NCI-H526 (cell line): ENCODE measurements at places on chromosomes 12 and 14.

GRCh38 chr14:79134361-79134760 is 964.2 kb downstream of the NRXN3 start:
- DNase-seq, result no peak

DNA sequence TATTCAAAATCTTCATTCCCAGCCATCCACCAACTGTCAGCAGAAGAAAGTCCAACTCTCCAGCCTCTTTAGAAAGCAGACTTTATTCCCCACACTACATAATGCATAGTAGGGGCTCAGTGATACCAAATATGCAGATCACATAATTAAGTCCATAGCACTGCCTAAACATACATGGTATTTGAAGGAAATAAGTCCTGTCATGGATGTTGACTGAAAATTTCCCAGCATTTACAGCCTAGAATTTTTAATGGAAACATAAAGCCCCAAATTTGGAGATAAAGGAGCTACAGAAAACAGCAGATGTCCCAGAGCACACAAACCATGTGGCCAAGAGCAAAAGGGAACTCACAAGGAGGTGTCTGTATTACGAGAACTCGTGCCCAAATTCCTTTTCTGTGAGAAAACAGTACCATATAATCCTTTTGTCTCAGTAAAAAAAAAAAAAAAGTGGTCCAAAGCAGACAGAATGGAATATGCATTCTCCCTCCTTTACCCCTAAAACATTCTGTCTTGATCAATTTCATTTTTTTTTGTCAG is 920.5 kb downstream of the NRXN3 start:
- no peak for DNase-seq

GRCh38 chr12:58976146-58976545 is 55.8 kb upstream of the LRIG3 start:
- no peak for DNase-seq

DNA sequence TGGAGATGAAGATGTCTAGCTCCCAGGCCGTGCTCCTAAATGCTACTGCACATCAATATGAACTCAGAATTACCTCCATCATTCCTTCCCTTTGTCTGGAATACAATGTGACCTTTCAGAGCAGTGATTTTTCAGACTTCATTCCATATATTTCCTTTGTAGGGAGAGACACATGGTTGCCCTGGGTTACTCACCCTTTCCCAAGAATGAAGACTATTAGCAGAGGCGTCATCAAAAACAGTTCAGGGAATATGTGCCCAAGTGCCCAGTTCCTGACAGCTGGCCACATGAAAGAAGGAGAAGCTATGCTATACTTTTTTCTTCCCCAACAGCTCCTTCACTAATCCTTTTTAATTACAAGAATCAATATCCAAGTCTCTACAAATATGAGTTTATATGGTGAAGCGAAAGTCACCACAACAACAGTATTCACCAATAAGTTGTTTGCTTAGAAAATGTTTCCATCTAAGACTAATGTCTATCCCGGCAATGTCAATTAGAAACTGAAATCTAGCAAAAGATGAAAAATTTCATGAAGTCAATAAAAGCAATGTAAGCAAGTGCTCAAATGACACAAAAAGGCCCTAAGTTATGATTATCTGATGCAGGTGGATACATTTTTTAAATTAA is 17.8 kb downstream of the NELL2 start:
- no peak for DNase-seq

- no peak for DNase-seq
Measured at GRCh38 chr14:104249706-104250105, 111.3 kb downstream of the KIF26A start.

- DNase-seq, result no peak
Measured at GRCh38 chr12:6284273-6284672, 26.2 kb upstream of the PLEKHG6 start.

- DNase-seq, result no peak
Measured at GRCh38 chr12:75998292-75999063, 33.1 kb downstream of the PHLDA1 start.

DNA sequence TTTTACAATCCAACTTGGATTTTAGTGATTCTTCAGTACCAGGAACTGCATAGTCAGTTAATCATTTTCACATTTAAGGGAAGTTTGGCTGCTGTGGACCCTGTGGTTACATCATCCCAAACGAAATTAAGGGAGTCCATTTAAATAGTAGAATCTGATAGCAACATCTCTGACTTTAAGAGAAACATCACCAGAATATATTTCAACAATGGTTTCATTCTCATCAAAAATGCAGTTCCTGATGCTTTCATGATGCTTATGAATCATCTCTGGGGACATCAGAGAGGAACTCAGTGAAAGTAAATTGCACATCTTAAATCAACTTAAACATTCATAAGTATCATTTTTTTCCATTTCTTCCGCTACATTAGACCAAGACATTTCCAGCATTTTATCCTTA is 1170.7 kb downstream of the FSCB start:
- no peak for DNase-seq

GRCh38 chr14:71465316-71465715 is 466.9 kb upstream of the RGS6 start:
- no peak for DNase-seq

GRCh38 chr12:107571492-107571891 is 114.1 kb upstream of the PWP1 start:
- no peak for DNase-seq
